SJSA1 (cell line): ENCODE measurements at places on chromosomes 5 and 9.
A peak's percentile ranks its signal among the peaks of the same experiment; 100 is the strongest.

DNA sequence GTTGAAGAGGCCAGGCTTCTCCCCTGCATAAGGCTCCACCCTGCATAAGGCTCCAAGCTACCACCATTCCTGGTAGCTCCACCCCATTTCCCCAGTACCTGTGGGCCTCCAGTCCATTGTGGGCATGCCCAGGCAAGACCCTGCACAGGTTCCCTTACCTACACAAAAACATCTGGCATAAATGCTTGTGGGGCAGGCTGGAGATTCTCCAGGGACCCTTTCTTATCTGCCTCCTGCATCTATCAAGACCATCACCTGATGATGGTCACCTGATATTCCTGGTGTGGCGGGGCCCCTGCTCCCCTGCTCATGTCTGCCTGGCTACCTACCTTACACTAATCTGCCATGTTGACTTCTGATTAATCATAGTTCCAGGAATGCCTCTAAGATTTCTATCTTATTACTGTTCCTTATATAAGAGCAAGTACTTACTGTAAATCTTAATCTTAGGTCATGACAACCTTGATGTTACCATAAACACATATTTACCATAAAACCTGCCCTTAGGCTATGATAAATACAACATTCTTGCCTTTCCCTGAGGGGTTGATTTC is 41.0 kb downstream of the FGD3 start:
- DNase-seq, result no peak

GRCh38 chr5:116145416-116145815 is 60.6 kb downstream of the COMMD10 start:
- no peak for DNase-seq

DNA sequence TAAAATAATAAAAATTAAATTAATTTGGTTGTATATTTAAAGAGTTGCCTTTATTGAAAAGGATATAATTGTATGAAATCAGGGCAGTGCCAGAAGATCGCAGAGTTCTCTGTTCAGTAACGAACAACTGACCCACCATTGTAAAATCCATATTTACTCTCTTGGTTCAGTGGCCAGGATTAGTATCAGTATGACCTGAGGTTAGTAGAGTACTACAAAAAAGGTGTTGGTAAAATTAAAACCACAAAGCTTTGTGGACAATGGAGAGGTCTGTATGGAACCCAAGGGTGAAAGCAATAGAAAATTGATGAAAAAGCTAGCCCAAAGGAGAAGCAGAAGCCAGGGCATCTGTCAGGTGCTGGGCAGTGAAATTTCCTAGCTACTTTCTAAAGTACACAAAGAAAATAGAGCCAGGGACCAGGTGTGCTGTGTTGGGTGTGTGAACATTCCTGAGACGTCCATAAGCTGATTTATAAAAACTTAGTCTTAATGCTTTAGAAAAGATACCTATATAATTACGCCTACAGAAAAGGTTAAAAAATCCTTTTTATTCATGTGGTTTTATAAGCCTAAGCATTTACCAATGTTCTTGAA is 159.5 kb downstream of the AOPEP start:
- DNase-seq, result no peak

GRCh38 chr9:97689401-97690180 is 7.5 kb downstream of the XPA start:
- DNase-seq, result no peak

GRCh38 chr5:94366811-94367210 is 251.6 kb downstream of the KIAA0825 start:
- no peak for DNase-seq

GRCh38 chr9:105854026-105854782 is 159.9 kb downstream of the TMEM38B start:
- no peak for DNase-seq

DNA sequence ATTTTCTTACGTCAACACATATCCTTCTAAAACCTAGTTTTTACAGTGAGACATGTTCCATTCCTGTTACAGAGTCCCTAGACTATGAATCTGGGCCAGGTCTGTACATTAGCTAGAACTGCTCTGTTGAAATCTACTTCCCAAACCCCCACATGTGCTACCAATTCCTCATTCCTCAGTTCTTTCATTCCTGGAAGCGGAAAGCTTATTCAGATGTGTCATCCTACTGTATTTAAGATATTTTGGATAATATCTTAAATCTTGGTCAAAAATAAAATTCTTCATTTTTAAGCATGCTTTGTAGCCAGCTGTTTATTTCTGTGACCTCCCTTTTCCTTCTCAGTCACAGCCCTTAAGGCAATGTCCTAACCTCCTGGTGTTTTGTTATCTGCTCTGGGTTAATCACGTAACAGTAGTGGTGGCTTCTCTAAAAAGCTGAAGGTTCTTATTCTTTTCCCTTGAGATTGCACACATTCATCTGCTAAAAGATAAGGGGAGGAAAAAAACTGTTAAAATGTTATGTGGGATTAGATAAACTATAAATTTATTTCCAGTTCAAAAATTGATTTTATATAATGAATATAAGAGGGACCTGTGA is 35.6 kb downstream of the GLRX start:
- no peak for DNase-seq

GRCh38 chr5:122314036-122314435 is 2.0 kb downstream of the SNCAIP start:
- DNase-seq, result no peak

DNA sequence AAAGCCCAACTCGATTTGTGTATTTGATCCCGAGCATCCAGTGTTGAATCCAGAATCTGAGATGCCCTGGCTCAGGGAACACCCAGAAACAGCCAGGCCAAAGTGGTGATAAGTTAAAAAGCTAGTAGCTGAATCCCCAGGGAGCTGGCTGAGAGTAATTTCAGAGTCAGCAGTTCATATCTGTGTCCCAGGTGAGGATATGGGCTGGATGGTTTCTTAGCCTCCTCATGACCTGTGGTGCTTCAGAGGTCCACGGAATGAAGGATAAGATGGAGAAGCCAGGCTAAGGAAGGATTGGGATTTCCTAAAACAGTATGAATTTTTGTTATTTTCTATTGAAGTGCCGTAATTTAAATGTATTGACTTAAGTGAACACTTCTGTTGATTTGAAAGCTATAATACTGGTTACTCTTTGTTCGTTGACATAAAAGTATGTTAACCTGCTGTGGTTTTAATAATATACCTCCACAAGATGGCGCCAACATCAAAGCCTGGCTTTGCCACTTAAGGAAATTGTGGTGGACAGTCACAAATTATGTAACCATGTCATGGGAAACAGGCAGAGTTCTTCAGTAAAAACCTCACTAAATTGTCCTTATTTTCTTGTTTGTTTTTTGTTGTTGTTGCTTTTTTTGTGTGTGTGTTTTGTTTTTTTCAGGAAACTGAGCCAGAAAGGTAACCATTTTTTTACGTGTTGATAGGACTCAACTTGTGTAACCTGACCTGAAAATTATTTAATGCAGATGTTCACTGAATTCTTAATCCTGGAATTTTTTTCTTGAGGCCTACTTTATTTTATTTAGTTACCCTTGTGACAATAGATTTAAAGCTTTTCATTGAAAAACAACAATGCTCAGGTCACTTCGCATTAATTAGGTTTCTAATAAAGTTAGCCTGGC is 11.4 kb downstream of the MTAP start:
- peak; percentile 45 for DNase-seq

DNA sequence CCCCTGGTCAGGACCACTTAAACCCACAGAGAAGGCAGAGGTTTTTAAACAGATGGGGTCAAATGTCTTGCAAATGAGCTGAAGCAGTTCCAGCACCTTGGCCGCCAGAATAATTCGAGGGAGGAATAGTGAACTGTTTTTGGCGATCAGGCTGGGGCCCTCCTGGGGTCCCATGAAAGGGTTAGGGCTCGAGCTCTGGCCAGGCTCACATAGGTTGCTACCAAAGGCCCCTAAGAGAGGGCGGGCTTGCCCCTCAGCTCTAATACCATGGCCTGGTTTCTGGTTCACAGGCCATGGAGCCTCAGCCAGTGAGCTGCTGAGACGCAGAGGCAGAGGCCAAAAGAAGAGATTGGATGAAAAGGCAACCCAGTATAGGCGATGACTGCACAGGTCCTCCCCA is 74.8 kb upstream of the UBTD2 start:
- DNase-seq, result no peak

GRCh38 chr5:143029293-143029692 is 259.1 kb downstream of the ARHGAP26 start:
- no peak for DNase-seq

GRCh38 chr5:86175224-86175623 is 442.5 kb upstream of the COX7C start:
- DNase-seq, result no peak

- DNase-seq, result no peak
Measured at GRCh38 chr5:77963795-77964194, 187.7 kb upstream of the TBCA start.

DNA sequence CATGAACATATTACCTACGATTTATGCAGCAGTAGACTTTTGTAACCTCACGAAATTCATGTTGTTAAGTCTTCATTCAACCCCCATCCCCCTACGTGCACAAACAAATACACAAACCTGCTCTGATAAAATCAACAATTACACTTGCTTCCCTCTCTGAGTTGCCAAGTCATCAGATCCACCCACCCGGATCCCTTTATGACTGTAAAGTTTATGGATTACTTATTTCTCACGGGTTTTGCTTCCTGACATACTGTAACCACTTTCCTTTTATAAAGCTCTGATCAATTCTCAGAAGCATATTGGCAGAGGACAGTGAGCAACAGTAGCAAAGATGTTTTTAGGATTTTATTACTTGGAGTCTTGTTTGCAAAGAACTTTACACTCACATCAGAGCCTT is 70.5 kb downstream of the MLLT3 start:
- no peak for DNase-seq

- DNase-seq, result no peak
Measured at GRCh38 chr5:165242646-165243045, 1737.2 kb downstream of the MAT2B start.

GRCh38 chr9:94672811-94673487 is 33.6 kb upstream of the FBP1 start:
- no peak for DNase-seq

DNA sequence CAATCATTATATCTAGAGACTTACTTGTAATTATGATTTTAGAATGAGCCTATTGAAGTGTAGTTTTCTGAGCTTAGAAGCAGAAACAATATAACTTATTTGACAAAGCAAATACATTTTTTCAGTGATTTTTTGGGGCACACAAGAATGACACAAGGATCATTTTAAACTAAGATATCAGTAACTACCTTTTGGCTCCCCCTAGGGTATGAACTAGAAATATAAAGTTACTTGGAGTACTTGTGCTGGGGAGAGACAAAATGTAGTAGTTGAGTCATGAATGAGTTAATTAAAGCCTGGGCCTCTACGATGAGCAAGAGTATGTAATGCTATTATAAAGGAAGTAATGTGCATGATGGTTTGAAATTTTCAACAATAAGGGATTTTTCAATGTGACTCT is 1244.1 kb upstream of the ACO1 start:
- DNase-seq, result no peak

DNA sequence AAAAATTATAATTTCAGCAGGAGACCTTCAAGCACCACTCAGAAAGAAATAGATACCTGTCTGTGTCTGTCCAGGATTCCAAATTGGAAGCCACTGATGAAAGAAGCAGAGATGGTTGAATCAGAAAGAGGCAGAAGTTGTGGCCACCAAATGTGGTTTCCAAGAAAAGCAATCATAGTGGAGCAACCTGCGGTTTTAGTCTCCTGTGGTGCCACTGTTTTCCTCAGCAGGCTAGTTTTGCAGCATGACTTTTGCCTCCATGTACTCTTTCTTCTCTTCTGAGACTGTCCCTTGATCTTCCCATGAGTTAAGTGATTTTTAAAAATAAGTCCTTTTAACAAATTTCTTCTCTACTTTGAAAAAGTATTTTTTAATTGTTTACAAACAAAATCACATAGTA is 535.8 kb downstream of the CYLC2 start:
- no peak for DNase-seq

DNA sequence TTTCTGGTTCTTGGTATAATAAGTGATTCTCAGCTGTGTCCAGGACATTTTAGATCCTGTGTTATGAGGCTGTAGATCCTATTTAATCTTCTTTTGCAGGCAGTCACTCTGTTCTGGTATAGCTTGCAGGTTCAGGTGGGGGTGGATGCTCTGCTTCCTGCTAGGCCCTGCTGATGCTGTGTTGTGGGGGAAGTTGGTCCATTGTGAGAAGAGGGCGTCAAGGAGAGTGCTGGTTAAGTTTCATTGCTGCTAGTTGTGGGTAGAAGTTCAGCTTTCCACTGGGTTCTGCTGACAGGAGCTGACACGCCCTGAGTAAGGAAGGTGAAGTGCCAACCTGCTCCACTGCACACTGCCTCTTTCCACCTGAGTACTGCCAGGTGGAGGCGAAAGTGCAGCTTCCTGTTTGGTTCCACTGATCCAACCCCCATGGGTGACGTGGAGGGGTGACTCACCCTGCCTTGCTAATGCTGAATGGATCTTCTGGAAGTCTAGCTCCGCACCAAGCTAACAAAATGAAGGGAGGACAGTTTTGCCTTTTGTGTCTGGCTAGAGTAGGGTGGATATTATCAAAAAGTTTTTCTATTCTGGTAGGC is 16.3 kb downstream of the NMRK1 start:
- no peak for DNase-seq

GRCh38 chr9:77987081-77987656 is 44.4 kb downstream of the GNAQ start:
- DNase-seq, result no peak

DNA sequence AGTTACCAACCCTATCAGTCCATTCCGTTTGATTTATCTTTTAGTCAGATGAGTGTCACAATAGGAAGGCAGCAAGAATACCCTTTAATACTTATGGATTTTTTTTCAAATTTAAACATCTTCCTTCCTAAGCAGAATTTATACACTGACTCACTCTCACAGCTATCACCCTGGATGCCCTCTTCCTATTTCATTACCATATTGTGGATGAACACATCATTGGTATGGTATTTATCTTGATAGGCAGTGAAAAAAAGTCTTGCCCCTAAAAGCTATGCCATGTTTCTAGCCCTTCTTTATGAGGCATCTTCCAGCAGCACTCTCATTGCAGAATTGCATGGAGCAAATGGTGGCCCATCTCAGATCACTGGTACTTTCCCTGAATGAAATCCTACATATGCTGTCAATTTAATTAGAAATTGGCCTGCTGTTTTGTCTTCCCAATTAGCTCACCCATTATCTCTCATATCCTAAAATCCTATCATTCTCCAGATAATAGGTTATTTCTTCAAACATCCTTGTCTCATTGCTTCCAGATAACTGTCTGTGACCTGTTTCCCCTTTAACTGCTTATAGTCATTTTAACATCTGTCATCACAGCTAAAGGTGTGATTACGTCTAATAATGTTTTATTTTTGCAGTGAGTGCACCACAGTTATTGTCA is 433.5 kb upstream of the POU5F2 start:
- DNase-seq, result no peak

DNA sequence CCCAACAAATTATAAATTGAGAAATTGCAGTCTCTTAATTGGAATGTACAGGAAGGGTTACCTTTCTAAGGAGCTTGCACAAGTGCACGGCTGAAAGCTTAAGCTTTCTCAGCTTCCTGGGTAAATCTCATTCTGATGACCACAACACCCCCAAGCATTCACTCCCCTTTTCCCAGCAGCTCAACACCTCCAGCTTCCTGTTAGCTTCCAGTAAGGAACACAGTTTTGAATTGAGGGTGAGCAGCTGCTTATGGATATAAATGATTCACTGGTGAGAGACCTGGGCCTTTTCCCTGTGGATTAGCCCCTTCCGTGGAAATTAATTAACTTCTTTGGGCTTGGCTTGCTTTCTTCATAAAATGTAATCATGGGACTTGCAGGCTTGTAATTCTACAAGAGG is 101.2 kb downstream of the SLC28A3 start:
- DNase-seq, result no peak

- no peak for DNase-seq
Measured at GRCh38 chr5:140587495-140587894, 22.9 kb downstream of the SLC35A4 start.
